Nasal cavity respiratory epithelium epithelial cell of viscerocranial mucosa (primary cell): ENCODE measurements at places on chromosomes 1 and 21. TPM values are rescaled to one million over a fixed set of nuclear protein-coding genes. Genes with fewer than 3 reads are reported as not detected.

ZFP69 gene
- total RNA-seq, result 2.4 and 4.6 TPM in 2 replicates

SLC44A3 gene
- 2.7 and 9.3 TPM in 2 replicates for total RNA-seq

S100A3 gene
- 2.1 and 2.3 TPM in 2 replicates for total RNA-seq

GPR37L1 gene
- not detected in 2 replicates for total RNA-seq

PPT1 gene
- total RNA-seq, result 29.7 and 67.5 TPM in 2 replicates

RAB3B gene
- total RNA-seq, result 1.3 and 2.1 TPM in 2 replicates

RGSL1 gene
- not detected in 2 replicates for total RNA-seq

LCE1B gene
- not detected in 2 replicates for total RNA-seq

ITLN1 gene
- not detected in 2 replicates for total RNA-seq

HAO2 gene
- not detected in 2 replicates for total RNA-seq

ATP6V1G3 gene
- not detected in 2 replicates for total RNA-seq

ECM1 gene
- 5.1 and 7.0 TPM in 2 replicates for total RNA-seq

FOXJ3 gene
- total RNA-seq, result 16.4 and 28.7 TPM in 2 replicates

CLCNKA gene
- total RNA-seq, result not detected in 2 replicates

CRP gene
- total RNA-seq, result not detected in 2 replicates

PBX1 gene
- total RNA-seq, result 1.0 and 18.7 TPM in 2 replicates

RNF186 gene
- total RNA-seq, result not detected in 2 replicates

OLIG1 gene
- total RNA-seq, result not detected in 2 replicates

MIXL1 gene
- total RNA-seq, result not detected in 2 replicates

C1QC gene
- total RNA-seq, result not detected in 2 replicates

OBSCN gene
- 8.9 and 50.3 TPM in 2 replicates for total RNA-seq

CIART gene
- total RNA-seq, result 2.7 and 4.8 TPM in 2 replicates

TNFRSF1B gene
- total RNA-seq, result 0.07 TPM in 1 of 2 replicates, not detected in the other

CYP4A22 gene
- not detected in 2 replicates for total RNA-seq

LCE2C gene
- not detected in 2 replicates for total RNA-seq

PYHIN1 gene
- 0.21 TPM in 1 of 2 replicates, not detected in the other for total RNA-seq

OPRD1 gene
- total RNA-seq, result not detected in 2 replicates

FALEC gene
- total RNA-seq, result 0.34 TPM in 1 of 2 replicates, not detected in the other

MCOLN2 gene
- 0.68 and 1.1 TPM in 2 replicates for total RNA-seq

DIRAS3 gene
- total RNA-seq, result 0.07 TPM in 1 of 2 replicates, not detected in the other

KIF26B gene
- 2.1 and 12.4 TPM in 2 replicates for total RNA-seq

LYSMD1 gene
- total RNA-seq, result 5.8 and 6.5 TPM in 2 replicates

PLCH2 gene
- total RNA-seq, result 102 and 141 TPM in 2 replicates

ATP13A2 gene
- total RNA-seq, result 45.1 and 105 TPM in 2 replicates

GBP4 gene
- total RNA-seq, result under 0.01 and 0.36 TPM in 2 replicates

NR5A2 gene
- under 0.01 TPM in 1 of 2 replicates, not detected in the other for total RNA-seq

ARHGEF11 gene
- total RNA-seq, result 19.1 and 26.6 TPM in 2 replicates

RXFP4 gene
- total RNA-seq, result not detected in 2 replicates

IQGAP3 gene
- 0.07 and 0.34 TPM in 2 replicates for total RNA-seq

COP1 gene
- total RNA-seq, result 56.0 and 83.7 TPM in 2 replicates

CNR2 gene
- total RNA-seq, result not detected in 2 replicates

DCST1 gene
- total RNA-seq, result not detected in 2 replicates

RORC gene
- 0.34 and 1.4 TPM in 2 replicates for total RNA-seq

GBP6 gene
- 29.4 and 82.7 TPM in 2 replicates for total RNA-seq

TMEM50A gene
- 90.3 and 122 TPM in 2 replicates for total RNA-seq

ZBTB8B gene
- not detected in 2 replicates for total RNA-seq

CYP4X1 gene
- under 0.01 and 2.3 TPM in 2 replicates for total RNA-seq

SLC45A1 gene
- 0.07 TPM in 1 of 2 replicates, not detected in the other for total RNA-seq

CD84 gene
- total RNA-seq, result not detected in 2 replicates

DTL gene
- 0.14 and 0.34 TPM in 2 replicates for total RNA-seq

OVAAL gene
- not detected in 2 replicates for total RNA-seq

SH2D1B gene
- 0.07 TPM in 1 of 2 replicates, not detected in the other for total RNA-seq

SYTL1 gene
- 40.3 and 78.8 TPM in 2 replicates for total RNA-seq

CELA3A gene
- not detected in 2 replicates for total RNA-seq

ZFP69B gene
- total RNA-seq, result 4.4 and 5.2 TPM in 2 replicates

GIPC2 gene
- total RNA-seq, result 0.50 and 0.68 TPM in 2 replicates

FMO5 gene
- 0.21 and 0.34 TPM in 2 replicates for total RNA-seq

C1orf159 gene
- total RNA-seq, result 6.5 and 9.3 TPM in 2 replicates
